GM12891 (cell line): ENCODE measurements at places on chromosomes 1 and 21.
A peak's percentile ranks its signal among the peaks of the same experiment; 100 is the strongest.

- DNase-seq: no peak
Measured at GRCh38 chr1:66957938-66958337, 33.1 kb downstream of the MIER1 start.

DNA sequence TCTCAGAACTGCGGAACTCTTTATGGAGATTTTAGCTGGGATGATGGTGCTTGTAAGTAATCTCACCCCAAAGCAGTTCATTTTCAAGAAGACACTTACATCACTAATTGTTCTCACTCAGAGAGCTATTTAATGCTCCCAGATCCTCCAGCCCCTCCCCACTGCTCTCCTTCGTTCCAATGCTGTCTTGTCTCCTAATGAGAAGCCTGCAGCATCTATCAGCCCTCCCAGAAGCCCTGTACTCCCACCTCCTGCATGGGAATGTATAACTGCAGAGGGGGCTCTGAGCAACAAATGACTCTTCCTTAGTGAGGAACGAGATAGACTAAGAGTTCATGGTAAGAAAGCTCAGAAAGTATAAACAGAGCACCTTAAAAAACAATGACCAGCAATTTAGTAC lies 377.4 kb upstream of the RUNX1 start:
- no peak for DNase-seq

- DNase-seq: no peak
Measured at GRCh38 chr1:43443197-43443946, 10.4 kb downstream of the HYI start.

DNA sequence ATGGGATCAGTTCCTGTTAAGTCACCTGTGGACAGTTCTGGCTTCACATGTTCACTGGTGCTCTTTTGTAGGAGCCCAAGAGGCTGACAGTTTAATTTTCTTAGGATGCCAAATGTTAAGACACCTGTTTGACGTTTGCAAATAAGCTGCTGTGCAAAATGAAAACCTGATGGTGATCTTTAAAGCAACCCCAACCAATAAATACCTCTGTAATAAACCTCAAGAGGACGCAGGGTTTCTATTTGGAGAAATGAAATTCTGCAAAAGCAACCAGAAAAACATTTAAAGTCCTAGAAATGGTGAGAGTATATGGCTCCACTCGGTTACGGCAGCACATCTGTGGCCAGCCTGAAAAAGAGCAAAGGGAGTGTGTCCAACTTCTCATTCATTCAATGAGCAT lies 5.7 kb upstream of the RHEX start:
- DNase-seq: no peak

DNA sequence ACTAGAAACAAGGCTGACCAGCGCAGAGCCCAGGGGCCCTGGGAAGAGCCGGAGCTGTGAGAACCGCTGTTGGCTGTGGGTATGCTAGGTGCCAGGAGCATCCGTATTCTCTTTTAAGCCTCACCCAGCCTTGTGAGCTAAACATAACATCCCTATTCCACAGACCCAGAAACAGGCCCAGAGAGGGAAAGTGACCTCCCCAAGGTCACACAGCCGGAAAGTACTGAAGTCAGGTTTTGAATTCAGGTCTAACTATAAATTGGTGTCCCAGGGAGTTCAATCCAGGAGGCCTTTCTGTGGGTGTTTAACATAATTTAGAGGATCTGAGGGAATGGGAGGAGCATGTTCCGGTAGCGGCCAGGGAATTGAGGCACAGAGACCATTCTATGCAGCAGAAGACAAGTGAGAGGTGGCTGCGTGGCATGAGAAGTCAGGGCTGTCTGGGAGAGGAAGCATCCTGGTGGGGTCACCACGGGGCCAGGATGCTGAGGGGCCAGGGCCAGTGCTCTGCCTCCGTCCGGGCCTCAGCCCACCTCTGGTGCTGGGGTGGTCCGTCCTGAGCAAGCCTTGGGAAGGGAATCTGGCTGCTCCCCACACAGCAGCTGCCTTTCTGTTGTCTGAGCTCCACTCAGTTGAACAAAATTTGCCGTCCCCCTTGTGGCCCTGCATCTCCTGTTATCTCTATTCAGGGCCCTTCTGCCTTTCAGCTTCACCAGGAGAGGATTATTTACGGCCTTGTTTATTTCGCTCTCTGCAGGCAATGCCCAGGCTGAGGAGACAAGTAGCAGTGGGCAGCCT lies 338.8 kb upstream of the VAMP3 start:
- DNase-seq: no peak

DNA sequence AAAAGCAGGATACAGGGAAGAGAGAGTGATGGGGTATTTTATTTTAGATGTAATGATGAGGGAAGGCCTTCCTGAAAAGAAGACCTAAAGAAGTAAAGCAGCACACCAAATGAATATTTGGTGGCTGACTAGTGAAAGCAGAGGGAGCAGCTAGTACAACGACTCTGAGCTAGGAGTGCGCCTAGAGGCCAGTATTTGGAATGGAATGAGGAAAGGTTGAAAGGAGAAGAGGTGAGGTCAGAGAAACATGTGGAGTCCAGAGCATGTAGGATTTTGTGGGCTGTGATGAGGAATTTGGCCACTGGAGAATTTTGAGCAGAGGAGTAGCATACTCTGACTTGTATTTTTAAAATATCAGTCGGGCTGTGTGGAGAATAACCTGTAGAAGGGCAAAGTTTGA lies 11.8 kb upstream of the RPL5 start:
- DNase-seq: no peak

- DNase-seq: no peak
Measured at GRCh38 chr1:157085421-157085820, 14.2 kb downstream of the ETV3L start.

GRCh38 chr21:21063828-21064227 lies 65.6 kb downstream of the NCAM2 start:
- DNase-seq: no peak

DNA sequence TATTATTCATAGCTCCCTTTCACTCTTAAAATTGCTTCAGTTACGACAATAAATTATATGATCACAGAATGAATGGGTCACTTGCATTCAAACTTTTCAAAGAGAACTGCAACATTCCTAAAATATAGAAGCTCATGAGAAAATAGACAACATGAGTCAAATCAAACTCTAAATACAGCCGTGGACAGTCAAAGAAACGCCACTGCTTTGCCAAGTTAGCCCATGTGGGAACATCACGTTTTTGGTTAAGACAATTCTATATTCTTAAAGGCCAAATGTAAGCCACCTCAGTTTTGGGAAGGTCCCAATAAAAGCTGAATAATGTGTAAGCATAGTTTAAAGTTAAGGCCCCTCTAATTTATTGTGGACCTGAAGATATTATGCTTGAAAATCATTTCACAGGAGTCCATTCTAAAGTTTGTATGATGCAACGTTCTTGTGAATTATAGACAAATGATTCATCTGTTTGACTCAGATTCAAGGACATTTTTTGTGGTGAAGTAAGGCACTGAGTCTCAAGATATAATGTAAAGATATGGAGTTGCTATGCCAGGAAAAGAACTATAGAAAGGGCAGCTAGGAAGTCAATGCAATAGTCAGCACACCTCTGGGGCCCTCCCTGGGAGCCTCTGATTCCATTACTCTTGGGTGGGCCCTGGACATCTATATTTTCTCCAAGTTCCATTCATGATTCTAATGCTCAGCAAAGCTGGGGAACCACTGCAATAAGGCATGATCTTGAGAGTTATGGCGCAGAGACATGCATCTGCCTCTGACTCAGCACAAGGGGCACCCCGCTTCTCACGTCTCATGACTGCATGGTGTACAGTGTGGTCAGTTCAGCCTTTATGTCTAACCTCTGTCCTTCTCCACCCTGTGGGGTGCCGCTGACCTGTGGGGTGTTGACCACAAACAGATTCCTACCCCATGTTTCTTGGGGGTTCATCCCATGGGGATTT lies 33.9 kb downstream of the ETS2 start:
- no peak for DNase-seq

GRCh38 chr1:152052606-152053005 lies 15.8 kb upstream of the S100A11 start:
- DNase-seq: no peak

GRCh38 chr1:153677718-153678518 lies 570 bp upstream of the NPR1 start:
- DNase-seq: no peak

DNA sequence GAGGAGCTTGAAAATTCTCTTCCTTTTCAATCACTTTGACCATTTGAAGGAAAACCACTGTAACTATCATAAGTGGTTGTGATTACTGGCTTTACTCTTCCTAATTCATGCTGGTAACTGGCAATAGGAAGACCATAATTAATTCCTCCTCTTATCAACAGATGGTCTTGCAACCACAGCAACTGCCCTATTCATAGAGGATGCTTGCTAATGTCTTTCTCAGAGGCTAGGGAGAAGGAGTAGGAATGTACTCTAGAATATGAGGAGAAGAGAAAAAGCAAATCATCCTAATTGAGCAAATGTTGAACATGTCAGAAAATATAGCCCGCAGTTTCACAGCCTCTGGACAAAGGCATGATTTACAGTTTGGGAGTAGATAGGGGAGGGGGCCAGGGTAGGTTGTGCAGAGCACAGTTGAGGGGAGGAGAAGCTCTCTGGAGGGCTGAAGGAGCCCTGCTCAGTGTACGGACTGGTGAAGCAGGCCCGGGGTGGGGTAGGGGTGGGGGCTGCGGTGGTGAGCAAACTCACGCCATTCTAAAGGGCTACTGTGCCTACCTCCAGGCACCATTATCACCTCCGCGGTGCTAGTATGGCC lies 192.9 kb downstream of the PCP4 start:
- no peak for DNase-seq

DNA sequence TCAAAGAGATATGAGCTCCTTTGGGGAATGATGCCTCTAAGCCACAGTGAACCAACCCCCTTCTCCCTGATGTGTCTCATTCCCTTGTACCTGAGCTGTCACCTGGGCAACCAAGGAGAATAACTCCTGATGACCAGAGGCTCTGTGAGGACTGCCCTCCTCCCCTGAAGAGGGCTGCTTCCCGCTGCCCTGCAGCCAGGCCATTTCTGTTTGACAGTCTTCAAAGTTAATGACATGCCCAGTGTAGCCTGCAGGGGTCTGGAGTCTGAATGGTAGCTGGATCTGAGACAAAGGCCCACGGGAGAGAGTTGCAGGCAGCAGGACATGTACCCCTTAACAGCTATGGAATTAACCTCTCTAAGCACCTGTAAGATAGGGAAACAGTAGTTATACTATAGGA lies 3.4 kb upstream of the SLFNL1 start:
- no peak for DNase-seq

- DNase-seq: no peak
Measured at GRCh38 chr1:236280438-236281197, 1.1 kb downstream of the ERO1B start.

DNA sequence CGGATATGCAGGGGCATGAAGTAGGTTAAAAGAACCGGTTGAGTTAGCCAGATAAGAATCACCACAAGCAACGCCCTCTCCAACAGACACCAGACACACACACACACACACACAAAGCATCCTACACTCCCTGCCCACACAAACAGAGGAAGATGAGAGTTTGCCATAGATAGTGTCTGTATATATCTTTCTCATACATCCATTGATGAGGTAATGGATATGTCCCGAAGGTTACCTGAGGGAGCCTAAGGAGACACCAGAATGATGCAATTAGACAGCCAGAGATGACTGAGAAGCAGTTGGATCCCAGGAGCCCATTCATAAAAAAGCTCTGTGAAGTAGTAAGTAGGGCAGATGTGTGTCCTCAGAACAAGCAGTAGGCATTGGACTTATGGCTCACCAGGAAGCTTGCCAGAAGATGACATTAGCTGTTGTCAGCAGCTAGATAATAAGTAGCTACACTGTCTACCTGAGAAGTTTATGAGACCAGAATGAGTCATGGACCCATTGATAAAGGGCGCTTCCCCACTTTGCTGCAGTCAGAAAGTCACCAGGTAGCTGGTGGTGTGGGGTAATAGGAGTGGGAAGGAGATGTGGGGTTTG lies 247.0 kb downstream of the KCNT2 start:
- DNase-seq: no peak

DNA sequence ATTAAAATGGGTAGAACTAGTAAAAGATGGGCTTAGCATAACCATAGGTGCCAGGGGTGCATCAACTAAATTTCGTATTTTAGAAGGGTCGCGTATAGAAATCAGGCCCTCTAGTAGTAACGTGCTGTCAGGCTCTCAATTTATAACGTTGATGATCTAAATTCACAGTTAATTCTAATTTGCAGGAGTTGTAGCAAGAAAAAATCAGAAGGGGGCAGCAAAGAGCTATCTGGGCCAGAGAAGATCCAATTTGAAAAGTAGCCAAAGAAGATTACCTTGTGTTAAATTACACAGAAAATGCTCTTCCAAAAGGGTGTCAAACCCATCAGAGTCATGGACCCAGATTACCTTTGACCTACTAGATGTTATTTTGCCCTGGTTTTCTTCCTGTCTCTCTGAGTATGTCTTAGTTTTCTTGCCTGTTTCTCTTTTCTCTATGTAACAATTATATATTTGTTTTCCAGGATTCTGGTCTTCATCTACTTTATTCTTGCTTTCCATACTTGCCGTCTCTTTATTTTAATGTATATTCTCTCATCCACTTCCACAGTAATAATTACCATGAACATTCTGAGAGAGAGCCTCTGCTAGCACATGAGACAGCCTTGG lies 1030.9 kb downstream of the AMY1C start:
- peak; percentile 20 for DNase-seq

DNA sequence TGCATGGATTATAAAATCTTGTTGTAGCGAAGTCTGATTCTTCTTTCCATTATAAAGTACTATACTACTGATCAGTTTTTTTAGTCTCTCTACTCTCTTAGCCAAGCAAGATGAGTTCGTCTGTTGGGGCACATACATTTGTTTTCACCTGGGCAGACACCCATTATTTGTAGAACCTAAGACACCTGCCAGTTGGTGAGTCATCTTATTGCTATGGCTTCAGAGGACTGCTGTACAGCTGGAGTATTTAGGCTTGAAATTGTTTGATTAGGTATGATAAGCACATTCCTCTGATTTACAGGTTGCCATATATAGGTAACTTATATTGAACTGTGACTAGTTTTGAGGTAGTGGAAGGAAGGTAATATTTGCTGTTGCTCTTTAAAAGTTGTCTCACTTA lies 17.2 kb downstream of the RBM15 start:
- DNase-seq: no peak

GRCh38 chr21:41453198-41453597 lies 27.2 kb downstream of the MX1 start:
- no peak for DNase-seq

- no peak for DNase-seq
Measured at GRCh38 chr1:65026235-65026634, 59.9 kb upstream of the JAK1 start.

DNA sequence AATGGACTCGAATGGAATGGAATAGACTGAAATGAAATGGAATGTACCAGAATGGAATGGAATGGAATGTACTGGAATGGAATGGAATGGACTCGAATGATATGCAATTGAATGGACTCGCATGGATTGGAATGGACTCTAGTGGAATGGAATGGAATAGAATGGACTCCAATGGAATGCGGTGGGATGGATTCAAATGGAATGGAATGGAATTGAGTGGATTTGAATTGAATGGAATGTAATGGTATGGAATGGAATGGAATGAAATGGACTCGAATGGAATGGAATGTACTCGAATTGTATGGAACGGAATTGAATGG lies 99.6 kb upstream of the FBXO28 start:
- DNase-seq: no peak

GRCh38 chr21:45381865-45382696 lies 22.9 kb upstream of the COL18A1 start:
- no peak for DNase-seq
